ENCODE measurements at places on chromosomes 2 and 18. TPM values are rescaled to one million over a fixed set of nuclear protein-coding genes. Genes with fewer than 3 reads are reported as not detected.

The RIOK3 gene
- total RNA-seq, result 47.2 TPM

The CD226 gene
- 1.3 TPM for total RNA-seq

DNA sequence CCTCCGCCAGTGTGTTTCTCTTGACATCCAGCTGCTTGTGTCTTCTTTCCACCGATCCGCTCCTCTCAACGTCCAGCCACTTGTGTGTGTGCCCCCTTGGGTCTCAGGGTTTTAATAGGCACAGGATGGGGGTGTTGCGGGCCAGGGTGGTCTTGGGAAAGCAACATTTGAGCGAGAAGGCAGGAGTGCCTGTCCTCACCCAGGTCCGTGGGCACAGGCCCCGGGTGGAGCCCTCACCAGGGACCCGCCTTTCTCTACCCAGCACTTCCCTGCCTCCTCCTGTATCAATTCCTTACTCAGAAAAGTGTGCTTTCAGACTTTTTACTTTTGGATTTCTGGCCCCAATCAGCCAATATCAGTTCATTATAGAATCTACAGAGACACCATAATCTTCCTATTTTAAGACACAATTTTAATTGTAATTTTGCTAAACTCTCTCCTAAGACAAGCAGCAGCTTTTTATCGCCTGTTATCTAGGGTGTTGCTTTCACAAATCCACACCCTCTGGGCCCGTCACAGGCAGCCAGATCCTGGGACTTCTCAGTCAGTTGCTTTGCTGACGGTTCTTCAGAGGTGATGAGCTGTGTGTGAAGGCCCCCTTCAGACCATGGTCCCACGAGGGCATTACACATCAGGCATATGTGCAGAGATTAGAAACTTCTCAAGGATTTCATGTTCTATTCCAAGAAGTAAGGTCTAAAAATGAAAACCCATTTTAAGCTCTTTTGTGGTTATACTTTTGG lies 96.0 kb upstream of the FHL2 start:
- no peak for DNase-seq

DNA sequence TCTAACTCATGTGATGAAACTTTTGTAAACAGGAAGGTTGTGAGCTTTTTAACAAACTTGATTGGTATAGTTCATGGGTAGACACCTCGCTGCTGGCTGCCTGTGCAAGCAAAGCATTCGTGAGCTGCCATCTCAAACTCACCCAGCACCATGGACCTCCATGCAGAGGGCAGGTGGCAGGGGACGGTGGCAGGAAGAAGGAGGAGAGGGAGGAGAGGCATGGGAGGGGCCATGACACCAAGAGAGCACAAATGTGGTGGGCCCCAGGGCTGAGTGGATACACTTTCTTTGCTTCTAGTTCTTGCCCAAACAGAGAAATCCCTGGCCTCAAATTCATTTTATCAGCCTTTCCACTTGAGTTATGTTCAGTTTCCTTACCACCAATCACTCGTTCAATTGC lies 29.1 kb downstream of the AFG3L2 start:
- no peak for DNase-seq

- no peak for DNase-seq
Measured at GRCh38 chr2:128166746-128167353, 75.8 kb downstream of the UGGT1 start.

- DNase-seq, result no peak
Measured at GRCh38 chr2:99112617-99113016, 28.9 kb upstream of the C2orf15 start.
